ENCODE measurements at places on chromosomes 16 and 17. TPM values are rescaled to one million over a fixed set of nuclear protein-coding genes. Genes with fewer than 3 reads are reported as not detected.
A peak's percentile ranks its signal among the peaks of the same experiment; 100 is the strongest.

The LRRC46 gene
- 2.4 TPM for total RNA-seq

The FLCN gene
- total RNA-seq, result 144 TPM

The LGALS9 gene
- 68.1 TPM for total RNA-seq

The IRX6 gene
- total RNA-seq, result 0.15 TPM

The RTN4RL1 gene
- 0.10 TPM for total RNA-seq

The SMIM22 gene
- total RNA-seq, result not detected

DNA sequence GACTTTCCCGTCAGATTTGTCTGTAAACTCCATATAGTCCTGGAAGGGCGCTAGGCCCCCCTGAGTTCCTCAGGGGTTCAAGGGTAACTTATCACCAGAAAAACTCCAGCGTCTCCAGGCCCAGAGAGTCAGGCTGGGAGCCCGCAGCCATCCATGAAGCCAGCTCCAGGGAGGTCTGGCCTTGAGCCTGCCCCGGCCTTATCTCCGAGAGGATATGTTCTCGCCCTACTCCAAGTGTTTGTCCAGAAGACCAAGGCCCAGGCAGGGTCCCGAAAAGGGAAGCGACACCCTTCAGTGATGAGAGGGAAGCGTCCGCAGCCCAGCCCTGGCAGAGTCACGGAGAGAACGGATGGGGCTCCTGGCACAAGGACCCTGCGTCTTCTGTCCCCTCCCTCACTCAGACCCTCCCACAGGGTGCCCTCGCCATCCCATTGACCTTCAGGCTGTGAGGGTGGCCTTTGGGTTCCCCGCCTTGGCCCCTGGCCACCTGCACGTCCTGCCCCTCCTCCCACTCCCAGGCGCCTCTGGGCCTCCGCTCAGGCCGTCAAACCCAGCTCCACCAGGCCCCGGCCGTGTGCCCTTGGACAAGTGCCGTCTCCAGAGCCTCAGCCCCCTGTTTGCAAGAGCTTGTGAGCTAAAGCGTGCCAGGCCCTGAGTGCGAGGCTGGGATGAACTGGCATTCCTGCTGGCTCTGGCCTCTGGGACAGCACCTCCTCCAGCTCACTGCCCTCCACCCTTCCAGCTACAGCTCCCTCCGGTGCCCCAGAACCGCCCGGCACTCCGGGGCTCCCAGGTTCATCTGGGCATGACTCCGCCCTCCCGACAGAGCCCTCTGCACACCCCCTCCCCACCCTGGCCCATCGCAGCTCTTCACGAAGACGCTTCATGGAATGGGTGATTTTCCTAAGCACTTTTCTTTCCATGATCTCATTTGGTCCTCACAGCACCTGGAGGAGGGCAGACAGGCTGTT lies 83.4 kb downstream of the ZDHHC7 start:
- no peak for DNase-seq

DNA sequence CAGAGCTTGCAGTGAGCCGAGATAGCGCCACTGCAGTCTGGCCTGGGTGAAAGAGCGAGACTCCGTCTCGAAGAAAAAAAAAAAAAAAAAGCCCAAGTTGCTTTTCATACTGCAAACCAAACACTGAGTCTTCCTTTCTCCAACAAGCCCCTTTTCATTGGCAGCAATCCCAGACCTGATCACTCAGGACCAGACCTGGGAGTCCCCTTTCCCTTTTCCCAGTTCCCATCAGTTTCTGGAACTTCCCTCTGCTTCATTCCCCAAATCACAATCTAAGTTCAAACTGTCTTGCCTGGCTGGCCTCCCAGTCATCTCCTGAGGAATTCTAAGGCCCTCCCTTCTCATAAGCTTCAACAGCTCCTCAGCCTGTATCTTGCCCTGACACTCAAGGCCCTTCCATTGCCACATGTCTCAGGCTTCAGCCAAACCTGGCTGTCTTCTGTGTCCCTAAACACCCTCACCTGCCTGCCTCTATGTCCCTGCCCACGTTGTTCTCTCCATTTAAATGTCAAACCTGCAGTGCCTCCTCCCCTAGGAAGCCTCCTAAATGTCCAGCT lies 11.8 kb upstream of the PHF12 start:
- DNase-seq, result no peak

DNA sequence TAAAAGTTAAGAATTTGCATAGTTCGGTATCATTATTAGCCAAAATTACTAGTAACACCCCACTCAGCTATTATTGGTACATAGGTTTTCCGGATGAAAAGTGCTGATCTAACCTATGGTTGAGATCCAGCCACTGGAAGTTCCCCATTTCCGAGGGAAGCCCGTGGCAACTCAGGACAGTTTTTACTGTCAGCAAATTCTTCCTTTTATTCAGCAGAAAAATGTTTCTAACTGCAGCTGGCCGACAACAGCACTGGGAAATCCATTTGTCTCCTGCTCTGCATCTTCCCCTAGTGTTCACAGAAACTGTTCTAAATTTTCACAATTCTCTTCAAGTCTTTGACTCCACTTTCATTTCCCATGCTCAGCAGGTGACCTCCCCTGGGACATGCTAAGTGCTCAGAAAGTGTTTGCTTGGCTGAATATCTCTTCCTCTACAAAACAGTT lies 15.5 kb upstream of the MMD start:
- peak; percentile 90 for DNase-seq

DNA sequence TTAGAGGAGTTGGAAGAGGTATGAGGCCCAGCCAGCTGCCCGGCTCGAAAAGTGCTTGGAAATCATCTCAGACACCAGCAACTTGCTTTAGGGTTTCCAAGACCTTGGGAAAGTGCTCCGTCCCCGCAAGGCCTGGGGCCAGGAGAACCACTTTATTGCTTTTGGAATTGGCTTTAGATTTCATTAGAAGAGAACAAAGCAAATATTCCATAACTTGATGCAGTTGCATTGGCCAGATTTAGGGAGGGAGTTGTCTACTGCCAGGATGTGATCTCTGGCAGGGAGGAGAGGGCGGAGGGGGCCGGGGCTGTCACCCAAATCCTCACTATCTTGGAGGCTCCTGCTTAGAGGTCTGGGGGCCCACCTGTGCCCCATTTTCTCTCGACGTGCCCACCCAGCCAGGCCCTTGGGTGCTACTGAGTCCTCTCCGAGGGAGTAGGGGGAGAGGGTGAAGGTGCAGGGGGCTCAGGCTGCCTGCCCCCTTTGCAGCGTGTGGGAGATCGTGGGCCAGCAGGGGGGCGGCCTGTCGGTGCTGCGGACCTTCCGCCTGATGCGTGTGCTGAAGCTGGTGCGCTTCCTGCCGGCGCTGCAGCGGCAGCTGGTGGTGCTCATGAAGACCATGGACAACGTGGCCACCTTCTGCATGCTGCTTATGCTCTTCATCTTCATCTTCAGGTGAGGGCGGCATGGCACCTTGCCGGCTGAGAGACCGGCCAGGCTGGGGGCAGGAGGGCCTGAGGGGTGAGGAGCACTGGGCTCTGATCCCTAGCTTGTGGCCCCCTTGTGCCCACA lies 30.6 kb downstream of the CACNA1G start:
- no peak for DNase-seq

DNA sequence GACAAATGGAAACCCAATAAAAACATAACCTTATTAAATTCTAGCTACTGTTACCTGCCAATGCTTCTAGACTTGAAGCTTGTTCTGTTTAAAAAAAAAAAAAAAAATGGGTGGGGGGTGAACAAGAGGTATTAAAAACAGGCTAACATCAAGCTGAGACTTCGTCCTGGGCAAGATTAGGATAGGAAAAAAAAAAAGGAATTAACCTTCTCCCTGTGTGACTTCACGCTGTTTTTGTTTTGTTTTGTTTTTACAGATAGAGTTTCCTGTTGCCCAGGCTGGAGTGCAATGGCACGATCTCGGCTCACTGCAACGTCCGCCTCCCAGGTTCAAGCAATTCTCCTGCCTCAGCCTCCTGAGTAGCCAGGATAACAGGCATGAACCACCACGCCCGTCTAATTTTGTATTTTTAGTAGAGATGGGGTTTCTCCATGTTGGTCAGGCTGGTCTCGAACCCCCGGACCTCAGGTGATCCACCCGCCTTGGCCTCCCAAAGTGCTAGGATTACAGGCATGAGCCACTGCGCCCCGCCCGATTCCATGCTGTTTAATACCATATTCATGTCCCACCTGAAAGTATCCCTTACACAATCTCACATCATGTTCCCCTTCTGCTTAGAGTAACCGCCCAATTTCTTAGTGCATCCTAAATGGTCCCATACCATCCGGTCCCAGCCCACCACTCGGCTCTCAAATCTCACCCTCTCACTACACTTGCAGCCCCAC lies 2.2 kb downstream of the USP31 start:
- DNase-seq, result no peak

- DNase-seq, result no peak
These were observed 61.0 kb downstream of the CFDP1 start for GRCh38 chr16:75372236-75372856.

DNA sequence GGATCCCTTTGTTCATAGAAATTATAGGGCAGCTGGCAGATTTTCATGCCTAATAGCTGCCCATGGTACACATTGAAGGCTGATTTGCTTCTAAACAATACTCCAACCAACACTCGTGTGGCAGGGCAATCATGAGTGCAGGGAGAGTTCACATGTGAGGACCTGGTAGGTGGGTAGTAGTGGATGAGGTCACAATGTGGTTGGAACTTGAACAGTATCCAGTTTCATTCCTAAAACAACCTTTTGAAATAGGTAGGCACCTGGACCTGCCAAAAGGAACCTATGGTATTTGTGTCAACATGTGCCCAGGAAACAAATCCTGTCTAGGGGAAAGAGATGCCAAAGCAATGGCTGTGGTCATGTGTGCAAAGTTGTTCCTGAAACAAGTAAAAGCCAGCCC lies 32.8 kb downstream of the CCL4 start:
- DNase-seq, result no peak

DNA sequence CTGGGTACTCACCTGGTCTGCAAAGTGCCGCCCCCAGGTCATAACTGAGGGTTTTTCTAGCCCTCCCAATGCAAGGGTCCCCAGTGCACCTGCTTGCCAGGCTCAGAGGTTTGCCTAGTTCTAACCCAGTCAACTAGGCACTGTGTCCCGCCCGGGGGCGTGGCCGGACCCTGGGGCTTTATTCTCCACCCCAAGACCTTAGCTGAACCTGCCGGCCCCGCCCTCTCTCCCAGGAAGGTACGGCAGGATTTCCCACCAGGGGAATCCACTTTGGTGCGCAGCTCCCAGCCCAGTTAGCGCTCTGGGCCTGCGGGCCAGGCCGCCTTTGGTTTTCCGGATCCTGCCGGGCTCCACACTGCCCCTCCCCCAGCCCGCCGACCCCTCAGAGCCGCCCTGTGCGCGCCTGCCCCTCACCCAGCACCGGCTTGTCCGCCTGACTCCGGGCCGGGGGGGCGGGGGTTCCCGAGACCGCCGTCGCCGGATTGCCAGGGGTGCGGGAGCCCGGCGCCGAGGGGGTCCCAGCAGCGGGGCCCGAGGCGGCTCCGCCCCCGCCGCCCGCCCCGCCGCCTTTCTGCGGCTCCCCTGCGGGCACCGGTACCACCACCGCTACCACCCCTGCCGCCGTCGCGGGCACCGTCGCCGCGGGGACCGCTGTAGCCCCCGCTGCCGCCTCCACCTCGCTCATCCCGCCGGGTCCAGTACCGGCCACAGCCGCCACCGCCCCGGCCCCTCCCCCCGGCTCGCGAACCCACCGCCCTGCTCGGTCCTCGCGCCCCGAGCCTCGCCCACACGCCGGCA lies 424 bp downstream of the YBX2 start:
- peak; percentile 50 for DNase-seq

GRCh38 chr17:4331614-4332013 lies 34.9 kb downstream of the UBE2G1 start:
- no peak for DNase-seq

DNA sequence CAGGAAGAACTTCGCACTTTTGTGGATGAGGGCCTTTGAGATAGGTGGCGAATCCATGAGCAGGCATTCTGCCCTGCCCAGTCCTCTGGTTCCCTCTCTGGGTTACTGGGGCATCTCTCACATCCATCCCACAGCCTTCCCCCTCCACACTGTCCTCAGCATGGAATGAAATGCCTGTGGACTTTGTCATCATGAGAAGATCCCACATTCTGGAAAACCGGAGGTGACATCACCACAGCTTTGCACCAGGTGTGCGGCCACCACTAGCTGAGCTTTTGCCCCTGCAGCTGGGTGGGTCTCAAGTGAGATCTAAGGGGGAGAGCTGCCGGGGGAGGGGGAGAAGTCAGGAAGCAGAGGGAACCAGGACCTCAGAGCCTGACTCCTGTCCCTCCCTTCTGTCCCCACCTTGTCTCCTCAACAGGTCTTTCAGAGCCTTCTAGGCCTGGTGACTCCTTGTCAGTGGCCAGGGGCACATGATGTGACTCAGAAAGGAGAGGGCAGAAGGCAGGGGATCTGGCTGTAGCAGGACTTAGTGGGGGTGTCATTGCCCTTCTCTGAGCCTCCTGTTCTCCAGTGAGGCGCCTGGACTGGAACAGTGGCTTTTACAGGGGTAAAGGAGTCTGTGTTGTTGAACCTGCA lies 40.0 kb upstream of the DLX4 start:
- no peak for DNase-seq

DNA sequence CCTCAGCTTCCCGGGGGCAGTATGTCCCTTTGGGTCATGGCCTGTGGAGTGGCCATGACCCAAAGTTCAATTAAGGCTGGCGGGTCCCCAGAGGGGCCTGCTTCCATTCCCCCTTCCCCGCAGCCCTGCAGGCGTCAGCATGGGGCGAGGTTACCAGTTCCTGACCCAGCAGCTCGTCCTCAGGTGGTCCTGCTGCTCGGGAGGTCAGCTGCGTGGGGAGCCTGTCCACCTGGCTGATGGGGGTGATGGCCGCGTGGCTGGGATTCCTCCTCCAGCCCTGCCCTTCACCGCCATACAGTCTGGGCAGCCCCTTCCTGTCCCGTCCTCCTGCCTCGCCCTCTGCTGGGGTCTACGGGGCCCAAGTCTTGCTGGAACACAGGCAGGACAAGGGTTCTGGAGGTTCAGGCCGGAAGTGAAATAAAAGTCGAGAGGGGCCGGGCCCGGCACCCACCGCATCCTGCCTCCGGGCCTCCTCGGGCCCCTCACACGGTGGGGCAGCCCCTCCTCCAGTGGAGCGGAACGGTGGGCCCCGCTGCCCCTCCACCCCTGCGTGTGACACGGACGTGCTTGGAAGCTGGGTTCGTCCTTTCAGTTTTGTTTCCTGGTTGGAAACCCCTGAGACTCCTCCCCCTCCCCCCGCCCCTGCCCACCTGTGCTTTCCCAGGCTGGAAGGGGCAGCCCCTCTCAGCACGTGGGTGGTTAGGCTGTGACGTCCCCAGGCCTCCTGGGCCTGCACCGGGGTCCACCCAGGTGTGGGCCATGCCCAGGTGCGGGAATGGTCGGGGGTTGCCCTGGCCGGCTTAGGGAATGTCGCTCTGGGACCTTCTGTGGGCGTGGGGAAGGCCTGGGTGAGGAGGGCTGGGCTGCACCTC lies 6.8 kb downstream of the UBALD2 start:
- peak; percentile 97 for DNase-seq
